WERI-Rb-1 (cell line): ENCODE measurements at places on chromosomes 2 and 18.

DNA sequence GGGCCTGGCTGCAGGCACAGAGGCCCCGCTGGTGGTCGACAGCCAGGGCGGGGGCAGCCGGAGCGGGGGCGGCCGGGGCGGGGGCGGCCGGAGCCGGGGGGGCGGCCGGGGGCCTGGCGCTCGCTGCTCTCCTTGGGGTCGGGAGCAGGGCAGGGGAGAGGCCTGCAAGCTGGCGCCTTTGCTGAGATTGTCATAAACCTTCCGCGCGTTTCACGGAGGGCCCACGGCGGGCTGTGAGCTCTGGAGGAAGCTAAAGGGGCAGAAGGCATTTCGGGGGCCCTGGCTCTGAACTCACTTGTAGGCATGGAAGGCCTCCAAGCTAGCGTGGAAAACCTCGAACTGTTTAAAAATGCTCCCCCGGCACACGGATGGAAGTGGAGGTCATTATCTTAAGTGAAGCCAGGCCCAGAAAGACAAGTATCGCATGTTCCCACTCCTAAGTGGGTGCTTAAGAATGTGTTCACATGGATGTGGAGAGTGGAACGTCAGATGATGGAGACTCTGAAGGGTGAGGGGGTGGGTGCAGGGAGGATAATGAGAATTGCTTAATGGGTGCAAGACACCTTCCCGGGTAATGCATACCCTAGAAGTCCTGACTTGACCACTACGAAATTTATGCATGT, 629 bp downstream of the PRELID3A start:
- DNase-seq, result no peak

DNA sequence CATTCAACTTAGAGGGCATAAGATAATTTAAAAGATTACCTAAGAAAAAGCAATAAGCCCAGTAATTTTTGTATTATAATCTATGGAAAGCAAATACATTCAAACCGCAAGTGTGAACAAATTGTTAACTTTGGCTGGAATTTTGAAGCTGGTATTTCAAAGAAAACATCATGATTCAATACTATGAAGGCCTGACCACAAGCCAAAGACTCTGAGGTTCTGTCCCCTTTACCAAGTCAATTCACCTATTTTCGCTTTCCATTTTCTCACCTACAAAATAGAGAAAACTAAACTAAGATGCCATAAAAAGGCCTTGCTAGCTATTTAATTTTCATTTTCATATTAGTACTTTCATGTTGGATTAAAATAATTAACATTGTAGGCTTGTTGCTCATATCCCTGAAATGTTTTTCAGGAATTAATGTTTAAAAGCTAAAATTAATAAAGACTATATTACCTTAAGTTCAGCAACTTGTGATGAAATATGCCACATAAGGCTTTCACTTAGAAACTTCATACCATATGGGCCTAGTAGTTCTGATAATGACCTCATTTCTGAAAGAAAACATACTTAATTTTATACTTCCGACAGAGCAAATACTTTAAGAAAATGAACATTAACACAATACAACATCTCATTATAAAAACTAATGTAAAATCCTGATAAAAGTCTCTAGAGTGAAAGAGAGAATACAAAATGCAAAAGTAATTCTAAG, 85.7 kb upstream of the FRZB start:
- DNase-seq, result no peak

- DNase-seq, result no peak
These were observed 46.7 kb downstream of the NDUFA10 start for GRCh38 chr2:239978411-239978810.

GRCh38 chr2:170461889-170462288, 253.2 kb upstream of the SP5 start:
- DNase-seq, result no peak

- DNase-seq, result no peak
These were observed 657.0 kb upstream of the SYT4 start for GRCh38 chr18:43934322-43934721.

GRCh38 chr18:32598144-32598543, 127.5 kb upstream of the GAREM1 start:
- no peak for DNase-seq

DNA sequence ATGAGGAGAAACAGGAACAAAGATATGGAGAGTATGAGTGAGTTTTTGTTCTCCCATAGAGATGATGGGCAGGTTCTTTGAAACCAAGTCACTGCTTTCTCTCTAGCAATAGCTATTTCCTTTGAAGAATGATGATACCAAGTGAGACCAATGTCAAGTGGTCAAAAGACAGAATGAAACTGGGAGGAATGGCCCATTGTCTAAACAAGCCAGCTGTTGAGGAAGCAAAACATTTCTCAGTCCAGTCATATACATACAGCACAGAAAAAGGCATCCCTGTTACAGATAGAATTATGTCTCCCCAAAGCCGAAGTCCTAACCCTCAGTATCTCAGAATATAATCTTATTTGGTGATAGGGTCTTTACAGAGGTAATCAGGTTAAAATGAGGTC, 66.1 kb upstream of the EPC2 start:
- DNase-seq, result no peak

GRCh38 chr2:8642366-8643068, 39.3 kb upstream of the ID2 start:
- DNase-seq, result no peak
